ENCODE measurements at places on chromosomes 6 and 20.

DNA sequence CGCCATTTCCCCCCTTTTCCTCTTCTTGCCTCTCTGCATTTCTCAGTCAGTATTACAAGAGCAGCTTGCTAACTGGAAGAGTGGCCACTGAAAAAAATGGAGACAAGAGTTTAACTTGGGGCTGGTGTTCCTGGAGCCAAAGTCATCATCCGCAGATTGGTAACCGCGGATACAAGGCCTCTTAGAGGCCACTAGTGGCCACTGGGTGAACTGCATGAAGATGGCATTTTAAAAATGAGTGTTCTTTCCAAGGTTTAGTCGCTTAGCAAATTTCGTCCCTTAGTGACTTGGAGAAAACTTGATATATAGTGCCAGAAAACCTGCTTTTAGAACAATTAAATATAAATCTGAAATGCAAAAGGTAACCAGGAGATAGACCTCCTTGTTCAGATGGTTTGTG lies 4.8 kb downstream of the F13A1 start:
- DNase-seq: peak; percentile 36

- DNase-seq: no peak
These were observed 147.0 kb downstream of the MYB start for GRCh38 chr6:135328136-135328535.

GRCh38 chr6:144429753-144430152 lies 144.6 kb downstream of the UTRN start:
- DNase-seq: no peak

GRCh38 chr6:166556863-166557322 lies 29.6 kb downstream of the RAMACL start:
- DNase-seq: peak; percentile 53

- no peak for DNase-seq
These were observed 114.3 kb upstream of the BTN3A2 start for GRCh38 chr6:26250698-26251044.

- peak; percentile 53 for DNase-seq
These were observed 231.2 kb upstream of the ZFP64 start for GRCh38 chr20:52422574-52423336.

GRCh38 chr6:12504325-12504966 lies 212.1 kb upstream of the PHACTR1 start:
- no peak for DNase-seq

DNA sequence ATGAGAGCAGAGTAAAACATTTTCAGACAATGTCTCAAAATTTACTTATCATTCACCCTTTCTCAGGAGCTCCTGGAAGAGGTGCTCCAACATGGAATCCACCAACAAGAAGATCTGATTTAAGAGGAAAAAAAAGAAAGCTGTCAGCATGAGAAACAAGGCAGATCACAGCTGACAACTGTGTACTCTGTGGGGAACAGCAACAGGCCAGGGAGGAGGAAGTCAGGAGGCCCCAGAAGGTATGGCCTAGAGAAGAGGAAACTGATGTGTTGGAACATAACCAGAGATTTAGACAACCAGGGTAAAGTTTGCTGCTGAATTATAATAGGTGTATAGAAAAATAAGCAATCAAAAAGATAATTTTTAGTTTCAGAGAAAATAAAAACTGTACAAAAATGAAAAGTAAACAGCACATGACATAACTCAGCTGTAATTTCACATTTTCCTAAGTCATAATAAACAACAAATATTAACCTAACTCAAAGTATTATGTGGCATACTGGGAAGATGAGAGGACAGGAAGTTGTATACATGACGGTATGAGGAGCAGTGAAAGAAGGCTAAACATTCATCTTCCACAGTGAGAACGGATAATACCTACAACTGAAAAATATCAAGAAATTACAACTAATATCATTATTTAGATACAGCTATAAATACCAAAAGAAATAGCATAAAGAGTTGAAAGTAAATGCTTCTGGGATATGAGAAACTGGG lies 113.6 kb upstream of the EMILIN3 start:
- no peak for DNase-seq

- no peak for DNase-seq
These were observed 27.2 kb upstream of the KIF25 start for GRCh38 chr6:167970230-167970629.

GRCh38 chr6:26394289-26394688 lies 7.8 kb upstream of the BTN3A1 start:
- DNase-seq: peak; percentile 75

DNA sequence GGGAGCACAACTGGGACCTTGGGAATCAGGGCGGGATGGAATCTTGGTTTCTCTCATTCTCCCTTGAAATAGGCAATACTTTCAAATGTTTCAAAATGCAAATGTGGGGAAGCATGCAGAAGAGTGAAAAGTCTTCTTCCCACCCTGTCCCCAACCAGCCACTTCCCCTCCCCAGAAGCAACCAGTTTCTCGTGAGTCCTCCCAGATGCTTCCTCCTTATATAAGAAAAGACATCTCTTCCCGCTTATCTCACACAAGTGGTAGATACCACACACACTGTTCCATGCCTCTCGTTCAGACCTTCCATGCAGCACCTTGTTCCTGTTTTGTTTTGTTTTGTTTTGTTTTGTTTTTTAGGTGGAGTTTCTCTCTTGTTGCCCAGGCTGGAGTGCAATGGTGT lies 25.1 kb downstream of the HCK start:
- no peak for DNase-seq

DNA sequence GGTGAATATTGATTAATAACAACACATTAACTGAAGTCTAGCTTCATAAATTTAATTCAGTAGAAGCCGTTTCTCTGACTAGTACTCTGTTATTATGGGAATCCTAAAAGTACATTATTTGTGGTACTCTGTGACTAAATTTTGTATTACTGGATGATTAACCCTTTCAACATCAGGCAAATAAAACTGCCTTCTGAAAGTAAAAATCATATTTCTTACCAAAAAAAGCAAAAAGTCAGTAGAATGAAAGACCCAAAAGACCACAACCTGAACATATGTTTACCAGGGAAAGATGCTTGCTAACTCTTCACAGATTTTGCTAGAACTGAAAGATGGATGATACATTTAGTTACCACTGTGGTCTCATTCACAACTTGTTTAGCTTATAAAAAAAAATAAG lies 73.2 kb downstream of the AHI1 start:
- DNase-seq: no peak

DNA sequence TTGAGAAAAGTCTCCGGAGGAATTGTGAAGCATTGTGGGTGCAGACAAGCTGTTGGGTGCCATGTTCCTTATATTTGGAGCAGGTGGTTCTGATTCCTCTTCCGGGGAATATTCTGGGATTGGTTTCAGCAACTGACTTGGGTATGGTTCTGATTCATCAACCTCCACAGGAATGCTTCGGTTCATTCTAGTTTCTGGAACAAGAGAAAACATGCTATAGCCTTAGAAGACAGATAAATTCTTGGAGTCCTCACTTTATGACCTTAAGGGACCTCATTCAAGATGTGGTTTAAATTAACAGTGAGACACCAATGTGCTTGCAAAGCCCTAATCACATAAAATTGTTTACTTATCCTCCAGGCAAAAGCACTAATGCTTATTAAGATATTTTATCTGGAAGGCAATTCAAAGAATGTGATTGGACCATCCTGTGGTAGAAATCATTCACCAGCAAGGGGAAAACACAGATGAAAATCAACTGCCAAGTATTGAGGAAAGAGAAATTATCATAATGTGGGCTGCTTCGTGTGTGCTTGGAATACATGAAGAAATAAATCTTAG lies 13.7 kb downstream of the TRAF3IP2 start:
- peak; percentile 76 for DNase-seq

DNA sequence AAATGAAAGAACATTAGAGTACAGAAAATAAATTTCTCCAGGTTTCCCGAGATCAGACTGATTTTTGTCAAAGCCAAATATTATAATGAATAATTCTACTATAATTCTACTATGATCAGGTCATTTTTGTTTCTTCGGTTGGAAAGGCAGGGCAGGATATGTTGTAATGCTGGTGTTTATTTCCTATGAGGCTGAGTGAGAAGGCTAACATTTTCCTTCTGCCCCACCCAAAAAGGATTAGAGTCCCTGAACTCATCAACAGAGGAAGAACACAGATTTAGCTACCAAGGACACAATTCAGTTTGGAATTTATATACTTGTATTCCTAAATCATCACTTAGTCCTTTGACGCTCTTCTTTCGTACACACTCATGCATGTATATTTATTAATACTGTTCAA lies 318.9 kb downstream of the SYNE1 start:
- no peak for DNase-seq

DNA sequence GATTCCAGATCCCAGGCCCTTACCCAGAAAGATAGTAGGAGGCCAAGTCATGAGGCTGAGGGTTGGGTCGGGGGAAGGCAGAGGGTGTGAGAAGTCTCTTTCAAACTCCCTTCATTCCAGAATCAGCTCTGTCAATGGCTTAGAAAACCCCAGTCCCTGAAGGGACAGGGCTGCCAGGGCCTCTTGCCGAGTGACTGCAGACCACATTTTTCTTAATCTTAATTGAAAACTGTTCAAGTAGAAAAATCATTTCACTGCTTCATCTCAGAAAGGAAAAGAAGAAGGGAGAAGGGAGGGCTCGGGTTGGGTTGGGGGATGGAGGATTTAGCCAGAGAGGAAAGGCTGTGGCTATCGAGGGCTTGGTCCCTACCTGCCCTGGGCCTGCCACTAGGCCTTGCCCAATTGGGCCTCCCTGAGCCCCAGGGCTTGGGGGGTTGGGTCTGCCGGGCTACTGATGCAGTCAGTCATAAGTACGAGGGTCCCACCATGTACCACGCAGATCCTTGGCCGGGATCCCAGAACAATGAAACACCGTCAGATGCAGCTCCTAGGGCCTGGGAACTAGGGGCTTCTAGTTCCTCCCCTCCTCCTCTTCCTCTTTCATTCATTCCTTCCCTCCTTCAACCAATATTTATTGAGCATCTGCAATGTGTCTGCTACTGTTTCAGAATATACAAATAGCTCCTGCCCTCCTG lies 44.0 kb upstream of the CTNNBL1 start:
- DNase-seq: no peak

DNA sequence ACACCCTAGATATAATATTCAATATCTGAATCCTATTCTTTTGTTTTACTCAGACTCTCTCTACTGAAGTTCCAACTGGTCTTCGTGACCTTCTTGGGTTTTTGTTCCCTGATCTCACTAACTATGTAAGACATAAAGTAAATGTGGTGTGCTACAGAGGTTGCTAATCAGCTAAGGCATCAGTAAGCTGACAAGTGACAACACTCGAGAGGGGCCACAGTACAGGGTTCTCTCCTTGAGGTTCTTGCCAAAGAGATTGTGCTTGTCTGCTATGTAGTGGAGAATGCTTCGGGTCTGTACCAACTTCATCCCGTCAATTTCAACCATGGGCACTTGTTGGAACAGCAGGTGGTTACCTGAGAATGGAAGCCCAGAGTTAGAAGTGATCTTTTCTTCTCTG lies 9.9 kb downstream of the GSTA4 start:
- no peak for DNase-seq

DNA sequence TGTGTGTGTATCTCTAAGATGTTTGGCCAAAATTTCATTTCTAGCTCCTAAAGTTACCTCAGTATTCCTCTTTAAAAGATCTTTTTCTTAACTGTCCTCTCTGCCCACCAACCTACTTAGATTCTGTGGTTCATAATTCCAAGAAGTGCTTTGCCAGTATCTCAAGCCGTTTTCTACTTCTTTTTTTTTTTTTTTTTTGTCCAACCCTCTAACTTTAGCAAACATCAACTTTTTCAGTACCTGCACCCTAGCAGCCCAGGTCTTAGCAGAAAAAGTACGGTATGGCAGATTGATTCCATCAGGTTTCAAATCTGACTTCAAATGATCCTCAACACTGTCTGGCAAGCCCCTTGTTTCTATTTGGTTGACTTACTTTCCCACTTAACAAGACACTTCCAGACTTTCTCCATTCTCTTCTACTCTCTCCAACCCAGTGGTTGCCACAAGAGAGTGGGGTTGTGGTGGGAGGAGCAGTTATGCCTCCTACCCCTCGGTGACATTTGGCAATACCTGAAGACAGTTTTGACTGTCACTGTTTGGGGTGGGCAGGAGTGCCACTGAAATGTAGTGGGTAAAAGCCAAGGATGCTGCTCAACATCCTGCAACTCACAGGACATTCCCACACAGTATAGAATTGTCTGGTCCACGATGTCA lies 10.8 kb upstream of the MAN1A1 start:
- DNase-seq: no peak

DNA sequence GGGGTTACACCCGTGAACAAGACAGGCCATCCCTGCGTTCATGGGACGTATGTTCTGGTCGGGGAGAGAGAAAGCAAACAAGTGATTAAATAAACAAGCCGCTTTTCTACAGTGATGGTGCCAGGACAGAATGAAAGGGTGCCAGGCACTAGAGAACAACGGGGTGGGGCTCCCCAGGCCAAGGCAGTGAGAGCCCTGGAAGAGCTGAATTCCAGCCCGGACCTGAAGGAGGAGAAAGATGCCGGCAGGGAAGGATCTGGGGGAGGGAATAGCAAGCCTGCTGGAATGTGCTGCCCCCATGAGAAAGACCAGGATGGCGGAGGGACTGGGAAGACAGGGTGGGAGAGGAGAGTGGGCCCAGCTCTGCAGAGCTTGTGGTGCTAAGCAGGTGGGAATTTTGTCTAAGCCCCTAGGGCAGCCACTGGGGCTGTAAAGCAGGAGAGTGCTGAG lies 7.5 kb downstream of the SNAI1 start:
- no peak for DNase-seq

DNA sequence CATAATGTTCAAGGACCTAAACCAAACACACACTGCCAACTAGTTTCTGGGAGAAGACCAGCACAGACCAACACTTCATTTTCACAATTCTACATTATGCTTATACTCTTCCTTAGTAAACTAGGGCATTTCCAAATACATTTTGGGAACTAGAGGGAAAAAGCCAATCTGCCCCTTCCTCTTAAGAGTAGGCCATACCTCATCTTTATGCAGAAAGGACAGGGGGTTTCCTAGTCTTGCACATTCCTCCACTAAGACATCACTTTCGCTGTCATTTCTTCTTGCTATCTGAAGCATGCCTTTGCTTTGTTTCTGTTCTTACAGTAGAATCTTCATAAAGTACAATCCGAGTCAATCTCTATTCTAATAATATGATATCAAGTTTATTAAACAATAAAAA lies 105.7 kb downstream of the SMLR1 start:
- DNase-seq: no peak

- DNase-seq: no peak
These were observed 83.3 kb downstream of the TAF4 start for GRCh38 chr20:61982191-61982950.

GRCh38 chr20:25073544-25073943 lies 8.4 kb downstream of the VSX1 start:
- DNase-seq: no peak

DNA sequence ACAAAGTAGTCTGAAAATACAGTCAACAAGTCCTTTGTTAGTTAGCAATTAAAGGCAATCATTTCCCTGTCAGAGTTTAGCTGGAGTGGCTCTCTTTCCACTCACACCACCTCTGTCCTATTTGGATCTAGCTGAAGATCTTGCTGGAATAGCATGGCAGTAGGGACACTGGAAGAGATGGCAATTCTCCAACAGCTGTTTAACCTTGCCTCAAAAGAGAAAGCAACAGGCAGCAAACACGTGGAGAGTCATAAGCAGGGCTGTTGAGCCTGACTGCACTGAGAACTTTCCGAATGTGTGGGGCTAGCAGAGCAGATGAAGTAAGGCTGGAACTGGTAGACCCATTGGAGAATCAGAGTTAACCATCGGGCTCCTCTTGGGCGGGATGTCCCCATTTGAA lies 38.0 kb upstream of the PRSS35 start:
- DNase-seq: peak; percentile 2

- DNase-seq: no peak
These were observed 470 bp upstream of the FAM83C start for GRCh38 chr20:35292504-35293285.

GRCh38 chr20:45366631-45367030 lies 3.7 kb downstream of the SYS1 start:
- DNase-seq: no peak

- DNase-seq: no peak
These were observed 374.6 kb upstream of the SYNCRIP start for GRCh38 chr6:86017236-86017635.
